ENCODE measurements at places on chromosomes 2 and 18. TPM values are rescaled to one million over a fixed set of nuclear protein-coding genes. Genes with fewer than 3 reads are reported as not detected.

DNA sequence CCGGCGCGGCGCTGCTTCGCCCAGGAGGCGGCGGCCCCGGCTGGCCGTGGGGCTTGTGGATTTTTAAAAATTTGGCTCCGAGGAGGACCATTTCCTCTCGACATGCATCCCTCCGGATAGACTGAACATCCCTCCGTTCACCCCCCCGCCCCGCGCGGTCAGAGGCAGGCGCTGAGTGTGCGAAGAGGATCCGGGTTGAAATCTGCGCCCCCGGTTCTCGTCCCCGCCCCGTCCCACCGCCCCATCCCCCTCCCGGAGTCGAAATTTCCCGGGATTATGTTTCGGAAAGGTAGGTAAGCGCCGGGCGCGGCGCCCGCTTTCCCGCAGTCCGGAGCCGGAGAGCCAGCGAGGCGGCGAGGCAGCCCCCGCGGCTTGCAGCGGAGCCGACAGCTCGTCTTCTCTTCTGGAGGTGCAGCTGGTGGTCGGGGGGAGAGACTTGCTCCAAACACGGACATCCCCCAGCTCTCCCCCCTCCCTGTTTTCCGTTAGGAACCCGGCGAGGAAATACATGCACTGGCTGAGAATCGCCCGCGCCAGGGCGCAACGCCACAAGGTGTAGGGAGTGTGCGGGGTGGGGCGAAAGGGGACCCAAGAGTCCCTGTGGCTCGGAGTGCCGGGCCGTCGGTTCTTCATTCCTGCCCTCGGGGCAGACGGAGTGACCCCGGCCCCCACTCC is at the start of gene PRKCE:
Gene PRKCE, plus strand, starts transcription at position 261 of the 675 bp plus-strand sequence.
- DNase-seq = peak; percentile 25

Gene FECH
- 49.0 TPM for total RNA-seq

Gene MC2R
- total RNA-seq = not detected

DNA sequence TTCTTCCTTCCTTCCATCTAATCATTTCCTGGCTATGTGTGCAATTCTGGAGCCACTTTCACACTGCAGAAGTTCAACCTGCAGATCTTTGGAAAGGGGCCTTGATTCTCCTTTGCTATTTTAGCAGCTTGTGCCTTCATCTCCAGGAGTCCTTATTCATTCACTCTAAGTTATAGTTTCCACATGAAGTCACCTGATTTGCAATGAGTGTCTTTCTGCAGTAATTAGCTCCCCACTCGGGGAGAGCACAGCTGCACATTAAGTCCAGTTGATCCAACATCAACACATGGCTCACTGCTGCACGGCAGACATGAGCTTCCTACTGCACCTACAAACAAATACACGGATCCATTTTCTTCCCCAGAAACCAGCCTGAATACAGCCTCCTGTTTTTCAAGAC is 323.1 kb upstream of the TNP1 start:
- DNase-seq = no peak

Gene GALNT3
- 0.43 TPM for total RNA-seq

DNA sequence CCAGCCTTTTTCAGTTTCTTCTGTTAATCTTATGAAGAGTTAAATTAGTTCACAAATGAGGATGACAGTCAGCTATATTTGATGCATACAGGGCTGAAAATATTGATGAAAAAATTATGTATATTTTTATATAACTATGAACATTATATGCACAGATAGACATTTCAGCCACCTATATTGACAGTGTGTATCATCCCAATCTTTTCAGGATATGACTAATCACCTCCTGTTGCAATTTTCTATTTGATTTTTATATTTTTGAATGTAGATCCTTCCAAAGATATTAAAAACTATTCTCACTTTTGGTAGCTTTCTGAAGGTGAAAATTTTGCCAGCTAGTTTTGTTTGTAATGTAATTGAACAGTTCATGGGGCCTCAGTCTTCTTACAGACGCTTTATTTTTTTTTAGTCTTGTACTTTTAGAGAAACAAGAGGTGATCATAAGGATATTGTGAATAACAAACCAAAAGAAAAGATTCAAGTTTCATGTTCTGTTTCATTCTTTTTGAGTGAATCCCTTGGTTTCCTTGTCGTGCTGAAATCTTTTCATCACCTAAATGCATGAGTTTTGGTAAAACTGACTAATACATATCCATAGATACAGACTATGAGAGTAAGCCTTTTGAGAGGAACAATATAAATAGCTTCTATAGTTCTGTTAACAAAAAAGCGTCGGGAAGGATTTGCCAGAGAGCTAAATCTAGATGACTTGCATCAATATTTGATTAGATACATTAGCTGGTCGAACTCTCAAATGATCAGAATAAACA is 123.1 kb downstream of the ARHGAP15 start:
- no peak for DNase-seq

DNA sequence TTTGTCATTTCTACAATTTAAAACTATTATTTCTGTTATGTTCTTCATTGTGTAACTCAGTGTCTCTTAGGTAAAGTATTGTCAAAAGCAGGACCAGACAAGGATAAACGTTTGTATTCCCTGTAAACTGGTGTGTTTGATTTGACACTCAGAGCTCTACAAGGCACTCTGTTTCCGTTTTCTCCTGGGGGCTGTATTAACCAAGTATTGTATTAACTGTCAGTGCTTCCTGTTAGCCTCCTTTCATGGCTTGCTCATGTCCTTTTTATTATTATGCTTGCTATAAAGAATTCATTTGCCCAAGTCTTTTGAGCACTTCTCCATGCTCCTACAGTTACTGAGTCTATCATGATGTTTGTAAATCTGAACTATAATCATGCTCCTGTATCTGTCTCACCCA is 323.7 kb downstream of the LPIN1 start:
- no peak for DNase-seq

DNA sequence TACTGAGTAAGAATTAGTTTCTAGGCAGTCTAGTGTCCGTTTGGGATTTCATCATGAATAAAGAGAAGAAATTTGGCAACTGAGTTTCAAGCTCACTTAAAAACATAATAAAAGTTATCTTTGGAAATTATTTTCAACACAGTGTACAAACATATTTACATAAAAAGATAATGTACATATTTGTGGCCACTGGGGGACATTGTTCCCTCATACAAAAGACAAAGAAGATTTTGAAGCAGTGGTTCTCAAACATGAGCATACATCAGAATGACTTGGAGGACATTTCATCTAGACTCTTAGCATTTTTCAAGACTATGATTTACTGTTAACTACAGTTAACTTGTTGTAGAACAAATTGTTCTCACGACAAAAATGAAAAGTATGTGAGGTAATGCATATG is 15.7 kb upstream of the TTC21B start:
- no peak for DNase-seq

DNA sequence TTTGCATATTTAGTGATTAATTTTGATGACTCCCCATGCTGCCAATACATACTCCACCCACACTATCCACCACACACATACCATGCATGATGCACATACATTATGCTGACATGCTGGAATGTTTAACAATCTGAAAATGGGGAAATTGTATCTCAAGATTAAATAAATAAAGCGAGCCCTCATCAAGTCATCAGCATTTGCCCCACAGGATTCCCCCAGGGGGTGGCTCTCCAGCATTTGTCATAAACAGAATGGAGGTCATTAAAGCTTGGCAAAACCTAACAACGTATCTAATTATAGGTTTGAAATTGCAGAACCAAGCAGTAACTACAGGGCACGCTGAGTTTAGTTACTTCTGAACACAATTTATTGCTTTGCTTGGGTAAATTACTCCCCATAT is 141.2 kb upstream of the TACR1 start:
- DNase-seq = no peak

GRCh38 chr2:217934321-217935131 is 68.3 kb downstream of the TNS1 start:
- peak; percentile 50 for DNase-seq

GRCh38 chr2:106339609-106340008 is 128.6 kb downstream of the RGPD3 start:
- no peak for DNase-seq

DNA sequence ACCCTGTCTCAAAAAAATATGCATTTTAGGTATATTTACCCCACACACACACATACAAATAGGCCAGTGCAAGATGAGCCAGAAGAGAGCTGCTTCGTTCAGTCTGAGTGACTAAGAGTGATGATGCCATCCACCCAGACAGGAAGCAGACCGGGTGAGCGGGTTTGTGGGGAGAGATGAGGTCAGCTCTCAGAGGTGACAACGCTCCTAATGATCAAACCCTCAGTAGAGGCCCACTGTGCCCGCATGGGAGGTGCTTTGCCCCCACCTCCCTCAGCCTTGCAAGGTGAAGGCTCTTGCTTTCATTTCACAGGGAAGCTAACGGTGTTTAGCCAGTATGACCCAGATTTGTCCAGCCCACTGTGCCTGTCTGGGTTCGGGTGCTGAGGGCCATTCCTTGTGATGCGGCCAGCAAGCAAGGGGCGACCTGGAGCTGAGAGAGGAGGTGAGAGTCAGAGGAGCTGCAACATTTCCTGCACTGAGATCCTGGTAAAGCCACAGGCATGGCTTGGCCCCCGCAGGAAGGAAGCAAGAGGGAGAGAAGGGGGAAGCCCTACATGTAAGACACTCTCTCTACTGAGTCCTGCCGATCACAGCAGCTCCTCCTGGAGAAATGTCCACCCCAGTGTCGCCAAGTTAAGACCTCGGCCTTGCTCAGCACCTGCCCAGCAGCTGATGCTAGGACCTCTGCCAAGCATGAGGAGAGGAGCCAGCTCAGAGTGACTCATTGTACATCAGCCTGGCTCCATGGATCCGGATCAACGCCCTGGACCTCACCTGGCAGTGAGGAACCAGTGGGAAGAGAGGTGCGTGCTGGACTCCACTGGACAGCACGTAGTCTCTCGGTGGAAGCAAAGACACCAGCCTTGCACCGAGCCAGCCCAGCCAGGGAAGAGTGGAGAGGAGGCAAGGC is 37.0 kb downstream of the NIFK start:
- DNase-seq = peak; percentile 95

GRCh38 chr2:138867341-138867740 is 87.2 kb upstream of the NXPH2 start:
- no peak for DNase-seq

DNA sequence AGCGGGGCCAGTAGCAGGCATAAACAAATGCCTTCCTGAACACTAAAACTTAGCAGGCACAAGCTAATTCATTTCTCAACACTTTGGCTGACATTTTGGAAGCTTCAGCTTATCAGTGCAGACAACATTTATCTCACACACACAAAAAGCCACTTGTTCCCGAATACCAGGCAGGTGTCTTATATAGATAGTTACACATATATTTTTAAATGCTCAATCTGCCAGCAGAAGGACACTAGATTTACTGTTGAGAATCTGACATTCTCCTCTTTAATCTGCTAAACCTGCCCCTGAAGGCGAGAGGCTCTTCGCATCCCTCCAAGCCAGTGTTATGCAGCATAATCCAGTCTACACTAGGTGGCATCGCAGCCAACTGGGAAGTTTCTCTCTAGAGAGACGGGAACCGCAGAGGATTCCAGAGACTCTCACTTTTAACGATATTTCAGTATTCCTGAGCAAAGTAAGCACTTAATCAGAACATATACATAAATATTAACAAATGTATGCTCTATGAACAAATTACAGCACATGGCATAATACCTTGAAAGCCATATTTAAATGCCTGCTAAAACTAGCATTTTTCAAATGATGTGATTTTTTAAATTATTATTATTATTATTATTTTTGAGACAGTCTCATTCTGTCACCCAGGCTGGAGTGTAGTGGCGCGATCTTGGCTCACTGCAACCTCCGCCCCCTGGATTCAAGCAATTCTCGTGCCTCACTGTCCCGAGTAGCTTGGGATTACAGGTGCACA is 90.2 kb upstream of the SCG2 start:
- DNase-seq = no peak

Gene FABP1
- not detected for total RNA-seq

Gene ZC3H8
- 6.3 TPM for total RNA-seq

GRCh38 chr2:78701546-78701945 is 324.0 kb upstream of the REG3G start:
- DNase-seq = no peak

DNA sequence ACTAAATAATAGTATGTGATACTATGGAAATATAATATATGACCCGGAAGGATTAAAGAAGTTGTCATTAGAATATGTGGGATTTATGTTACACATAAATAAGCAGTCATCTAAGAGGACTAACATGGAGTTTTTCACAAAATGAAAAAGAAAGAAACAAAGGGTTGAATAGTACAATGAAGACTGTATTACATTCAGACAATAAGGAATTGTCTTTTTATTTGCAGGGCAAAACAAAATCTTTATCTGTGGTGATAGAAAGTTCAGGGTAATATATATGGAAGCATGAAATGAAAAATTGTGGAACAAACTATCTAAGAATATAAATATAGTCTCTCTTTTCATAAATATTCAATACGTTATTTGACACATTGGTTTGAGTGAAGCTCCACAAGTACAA is 5.8 kb downstream of the ERMN start:
- DNase-seq = no peak

DNA sequence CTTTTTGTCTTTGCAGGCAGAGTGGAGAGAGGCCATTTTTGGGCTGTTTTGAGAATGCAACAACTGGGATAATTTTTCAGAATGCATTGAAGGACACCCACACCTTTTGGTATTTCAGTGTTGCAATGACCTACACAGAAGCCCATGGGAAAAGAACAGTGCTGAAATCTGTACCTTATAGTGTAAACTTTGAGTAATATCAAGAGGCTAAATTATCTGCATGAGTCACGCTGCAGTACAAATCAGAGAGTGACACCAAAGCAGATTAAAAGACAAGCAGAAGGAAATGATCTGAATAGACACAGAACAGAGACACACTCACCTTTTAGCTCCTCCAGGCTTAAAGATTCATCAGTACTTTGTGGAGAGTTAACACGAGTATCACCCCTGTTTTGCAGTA is 265.3 kb downstream of the PAX3 start:
- no peak for DNase-seq

- DNase-seq = peak; percentile 87
Measured at GRCh38 chr2:152505495-152505906, 170.5 kb downstream of the FMNL2 start.

Data from Caki2 (cell line).